ENCODE measurements at places on chromosomes 2 and 18. TPM values are rescaled to one million over a fixed set of nuclear protein-coding genes. Genes with fewer than 3 reads are reported as not detected.

The AGXT gene
- not detected for total RNA-seq

The DRC1 gene
- 0.31 TPM for total RNA-seq

The ADCYAP1 gene
- not detected for total RNA-seq

The ABCB11 gene
- not detected for total RNA-seq

The WDCP gene
- 12.1 TPM for total RNA-seq

The GPAT2 gene
- not detected for total RNA-seq
